GM23248 (cell line): ENCODE measurements at places on chromosomes 13 and 19.

- DNase-seq: no peak
Observed at GRCh38 chr13:25231517-25231916, 55.8 kb downstream of the MTMR6 start.

GRCh38 chr13:47094734-47095434 is 198.0 kb upstream of the HTR2A start:
- no peak for DNase-seq

GRCh38 chr13:30984620-30985019 is 52.2 kb downstream of the TEX26 start:
- no peak for DNase-seq

GRCh38 chr19:12092065-12092867 is 27.7 kb downstream of the ZNF844 start:
- DNase-seq: peak; percentile 94

DNA sequence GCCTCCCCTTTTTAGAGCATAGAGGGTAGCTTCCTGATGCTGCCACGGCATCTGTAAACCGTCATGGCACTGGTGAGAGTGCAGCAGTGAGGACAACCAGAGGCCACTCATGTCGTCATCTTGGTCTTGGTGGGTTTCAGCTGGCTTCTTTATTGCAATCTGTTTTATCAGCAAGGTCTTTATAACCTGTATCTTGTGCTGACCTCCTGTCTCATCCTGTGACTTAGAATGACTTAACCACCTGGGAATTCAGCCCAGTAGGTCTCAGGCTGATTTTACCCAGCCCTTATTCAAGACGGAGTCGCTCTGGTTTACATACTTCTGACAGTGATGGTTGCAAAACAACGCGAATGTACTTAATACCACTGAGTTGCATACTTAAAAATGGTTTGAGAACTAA is 14.4 kb upstream of the FBN3 start:
- no peak for DNase-seq

- DNase-seq: no peak
Observed at GRCh38 chr19:44811122-44811419, 2.2 kb downstream of the BCAM start.

GRCh38 chr19:54448040-54448773 is 792 bp upstream of the LENG8 start:
- peak; percentile 84 for DNase-seq

- DNase-seq: no peak
Observed at GRCh38 chr19:43721469-43722048, 5.7 kb downstream of the IRGC start.
